Pancreas (tissue), 10 donors: ENCODE measurements at places on chromosomes 6 and 20. TPM values are rescaled to one million over a fixed set of nuclear protein-coding genes. Genes with fewer than 3 reads are reported as not detected.

DNA sequence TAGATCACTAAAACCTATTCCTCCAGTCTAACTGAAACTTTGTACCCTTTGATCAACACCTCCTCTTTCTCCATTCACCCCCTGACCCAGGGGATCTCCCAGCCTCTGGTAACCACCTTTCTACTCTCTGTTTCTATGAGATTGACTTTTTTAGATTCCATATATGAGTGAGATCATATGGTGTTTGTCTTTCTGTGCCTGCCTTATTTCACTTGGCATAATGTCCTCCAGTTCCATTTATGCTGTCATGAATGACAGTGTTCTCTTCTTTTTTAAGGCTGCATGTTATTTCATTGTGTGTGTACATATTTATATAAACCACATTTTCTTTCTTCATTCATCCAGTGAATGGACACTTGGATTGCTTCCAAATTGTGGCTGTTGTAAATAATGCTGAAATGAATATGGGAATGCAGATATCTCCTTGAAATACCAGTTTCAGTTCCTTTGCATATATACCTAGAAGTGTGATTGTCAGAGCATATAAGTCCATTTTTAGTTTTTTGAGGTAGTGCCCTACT is 57.7 kb downstream of the DHX35 start:
- DNase-seq = no peak

DNA sequence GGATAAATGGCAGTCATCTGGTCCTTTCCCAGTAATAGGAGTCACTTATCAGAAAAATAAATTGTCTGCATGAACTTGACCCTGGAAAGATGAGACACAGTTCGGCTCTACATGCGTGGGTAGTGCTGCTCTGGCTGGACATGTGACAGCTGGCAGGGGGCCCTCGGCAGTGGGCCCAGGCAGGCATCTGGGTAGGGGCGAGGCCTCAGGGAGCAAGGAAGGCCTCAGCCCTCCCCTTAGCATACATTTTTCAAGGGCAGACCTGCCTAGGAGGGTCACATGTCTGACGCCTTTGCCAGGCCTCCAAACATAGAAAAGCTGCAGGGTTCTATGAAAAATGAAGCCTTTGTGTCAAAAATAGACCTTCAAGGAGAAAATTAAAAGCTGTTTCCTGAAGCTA is 12.8 kb upstream of the ILRUN start:
- peak; percentile 96 for DNase-seq

- DNase-seq = no peak
These were observed 16.8 kb upstream of the ARMC12 start for GRCh38 chr6:35719830-35720733.

DNA sequence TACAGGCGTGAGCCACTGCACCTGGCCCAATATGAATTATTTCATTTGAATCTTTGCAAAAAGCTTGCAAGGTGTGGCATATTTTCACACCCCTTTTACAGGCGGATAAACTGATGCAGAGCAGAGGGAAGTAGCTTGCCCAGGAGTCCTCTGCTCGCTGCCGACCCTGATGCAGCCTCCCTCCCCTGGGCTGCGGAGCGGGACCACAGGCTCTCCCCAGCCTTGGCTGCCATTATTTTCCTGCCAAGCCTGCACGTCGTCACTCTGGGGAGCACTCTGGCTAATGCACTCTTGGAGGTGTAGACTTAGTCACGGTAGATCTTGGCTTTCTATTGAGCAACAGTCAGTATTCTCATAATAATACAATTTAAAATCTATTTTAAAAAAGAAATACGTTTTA is 34.8 kb upstream of the DACT2 start:
- DNase-seq = peak; percentile 17

DNA sequence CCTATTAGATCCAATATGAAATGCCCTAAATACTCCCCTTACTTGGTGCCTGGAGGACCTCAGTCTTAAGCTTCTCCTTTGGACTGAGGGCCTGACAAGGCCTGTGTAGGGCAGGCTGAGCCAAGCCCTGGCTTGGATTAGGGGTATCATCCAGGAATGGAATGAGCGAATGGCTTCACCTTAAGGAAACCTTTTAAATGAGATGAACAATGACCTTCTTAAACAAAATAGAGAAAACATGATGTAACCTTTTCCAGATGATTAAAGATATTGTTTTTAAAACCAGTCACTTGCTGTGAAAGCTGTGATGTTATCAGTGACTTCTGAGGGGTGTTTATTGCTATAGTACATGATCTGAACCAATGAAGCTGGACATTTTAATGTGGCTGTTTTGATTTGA is 55.5 kb downstream of the TRAF3IP2 start:
- no peak for DNase-seq

DNA sequence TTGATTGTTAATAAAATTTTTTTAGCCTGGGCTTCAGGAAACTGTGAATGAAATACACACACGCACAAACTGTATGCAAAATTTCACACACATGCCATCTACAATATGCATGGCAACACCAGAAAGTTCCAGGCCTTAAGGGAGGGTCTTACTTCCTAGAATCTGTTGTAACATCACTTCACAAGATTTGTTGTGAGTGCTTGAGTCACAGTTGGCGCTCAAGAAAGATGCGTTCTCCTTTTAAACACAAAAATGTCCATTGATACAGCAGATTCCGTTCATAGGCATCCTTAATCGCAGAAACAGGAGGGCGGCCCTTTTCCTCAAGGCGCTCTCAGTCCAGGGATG is 485 bp upstream of the RTF2 start:
- no peak for DNase-seq

- DNase-seq = no peak
These were observed 126.4 kb upstream of the MAFB start for GRCh38 chr20:40815156-40816038.

GRCh38 chr6:133715270-133715669 is 173.6 kb upstream of the TCF21 start:
- no peak for DNase-seq

DNA sequence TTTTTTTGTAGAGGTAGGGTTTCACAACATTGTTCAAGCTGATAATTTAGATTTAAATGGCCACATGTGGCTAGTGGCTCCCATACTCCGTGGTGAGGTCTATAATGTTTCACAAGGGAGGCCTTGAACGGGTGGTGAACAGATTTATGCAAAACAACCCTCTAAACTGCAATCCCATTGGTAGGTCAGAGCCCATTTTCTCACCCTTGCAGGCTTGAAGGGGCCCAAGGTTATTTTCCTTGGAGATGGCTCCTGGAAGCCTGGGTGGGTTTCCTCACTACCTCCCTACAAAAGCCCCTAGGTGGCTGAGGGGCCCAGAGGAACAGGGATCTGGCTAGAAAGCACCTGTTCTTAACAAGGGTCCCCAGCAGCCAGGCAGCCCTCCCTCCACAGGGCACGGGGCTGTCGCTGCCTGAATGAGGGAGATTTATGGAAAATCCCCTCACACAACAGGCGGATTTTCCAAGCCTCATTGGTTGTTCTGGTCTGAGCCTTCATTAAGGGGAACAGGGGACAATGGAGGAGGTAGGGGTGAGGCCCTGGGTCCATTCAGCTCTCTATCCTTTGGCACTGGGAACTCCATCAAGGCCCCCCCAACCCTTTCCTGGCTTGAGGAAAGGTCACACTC is 64.6 kb downstream of the VEGFA start:
- no peak for DNase-seq

DNA sequence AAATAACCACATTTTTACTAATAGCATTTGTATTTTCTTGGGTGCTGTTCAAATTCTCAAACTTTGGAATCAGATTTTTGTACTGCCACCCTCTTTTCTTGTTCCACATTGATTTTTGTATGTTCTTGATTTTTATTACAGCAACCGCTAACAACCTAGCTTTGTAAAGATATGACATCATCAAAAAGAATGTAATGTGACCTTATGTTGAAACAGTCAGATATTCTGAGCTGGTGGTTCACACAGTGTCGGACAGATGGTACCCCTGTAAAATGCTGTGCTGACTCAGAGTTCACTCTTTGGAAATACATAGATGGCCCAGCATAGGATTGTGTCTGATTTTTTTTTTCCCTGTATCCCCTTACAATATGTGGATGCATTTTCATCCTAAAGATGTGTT is 118.9 kb downstream of the QKI start:
- DNase-seq = no peak

GRCh38 chr6:45163952-45164766 is 164.0 kb upstream of the RUNX2 start:
- no peak for DNase-seq

DNA sequence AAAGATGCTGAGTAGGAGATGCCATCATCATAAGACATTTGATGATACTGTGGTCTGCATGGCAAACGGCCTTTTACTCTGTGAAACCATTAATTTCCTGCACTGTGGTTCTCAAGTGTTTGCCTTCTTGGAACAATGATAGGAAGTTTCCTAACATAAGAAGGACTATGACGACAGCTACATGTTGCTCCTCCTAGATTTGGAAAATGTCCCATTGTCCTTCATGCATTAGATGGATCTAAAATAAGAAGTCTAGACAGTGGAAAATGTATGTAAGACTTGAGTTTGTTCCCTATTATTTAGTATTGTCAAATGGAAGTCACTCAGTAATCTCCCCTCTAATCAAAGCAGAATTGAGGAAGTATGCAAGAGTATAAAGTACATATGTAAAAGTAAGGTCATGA is 98.5 kb upstream of the TMEM170B start:
- no peak for DNase-seq

GRCh38 chr6:90406142-90406794 is 109.6 kb upstream of the BACH2 start:
- no peak for DNase-seq

GRCh38 chr6:43989581-43990146 is 137.6 kb downstream of the MRPL14 start:
- peak; percentile 44 for DNase-seq

DNA sequence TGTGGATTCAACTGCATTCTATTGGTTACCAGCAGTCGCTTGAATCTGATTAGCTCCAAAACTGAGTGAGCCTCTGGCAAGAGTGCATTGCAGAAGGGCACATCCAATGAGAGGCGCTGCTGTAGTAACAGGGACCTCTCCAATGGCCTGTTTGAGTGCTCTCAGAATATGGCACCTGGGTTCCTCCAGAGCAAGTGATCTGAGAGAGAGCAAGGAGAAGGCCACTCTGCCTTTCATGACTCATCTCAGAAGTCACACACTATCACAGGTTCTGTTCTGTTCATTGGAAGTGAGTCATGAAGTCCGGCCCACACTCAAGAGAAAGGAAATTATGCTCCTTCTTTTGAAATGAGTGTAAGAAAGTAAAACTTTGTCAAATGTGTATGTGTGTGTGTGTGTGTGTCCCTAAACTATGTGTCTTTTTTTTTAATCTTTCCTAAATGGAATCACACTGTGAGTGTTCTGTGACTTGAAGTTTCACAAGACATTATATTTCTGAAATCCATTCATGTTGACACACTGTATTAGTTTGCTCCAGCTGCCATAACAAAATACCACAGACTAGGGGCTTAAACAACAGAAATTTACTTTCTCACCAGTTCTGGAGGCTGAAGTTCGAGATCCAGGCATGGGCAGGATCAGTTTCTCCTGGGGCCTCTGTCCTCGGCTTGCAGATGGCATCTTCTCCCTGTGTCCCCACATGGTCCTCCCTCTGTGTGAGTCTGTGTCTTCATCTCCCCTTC is 138.3 kb upstream of the CDYL start:
- no peak for DNase-seq

- no peak for DNase-seq
These were observed 64.1 kb upstream of the ZNF217 start for GRCh38 chr20:53657732-53658131.

- no peak for DNase-seq
These were observed 137.3 kb downstream of the CCDC170 start for GRCh38 chr6:151630991-151631655.

DNA sequence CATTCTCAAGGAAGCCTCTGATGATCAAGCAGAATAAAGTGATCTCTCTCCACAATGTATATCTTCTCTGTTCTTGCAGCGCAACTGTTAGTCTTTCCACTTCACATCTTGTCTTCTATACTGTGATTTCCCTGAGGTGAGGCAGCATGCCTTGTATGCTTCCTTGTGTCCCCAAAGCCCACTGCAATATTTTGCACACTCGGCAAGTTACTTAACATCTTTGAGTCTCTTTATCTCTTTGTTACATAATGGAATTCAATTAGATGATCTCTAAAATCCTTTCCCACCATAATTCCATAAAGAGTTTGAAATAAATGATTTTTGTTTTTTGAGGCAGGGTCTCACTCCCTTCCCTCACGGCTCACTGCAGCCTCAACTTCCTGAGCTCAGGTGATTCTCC is 40.4 kb upstream of the ALDH8A1 start:
- DNase-seq = no peak

GRCh38 chr6:168823397-168824212 is 382.6 kb downstream of the SMOC2 start:
- DNase-seq = no peak

GRCh38 chr20:33499355-33499754 is 9.5 kb downstream of the CBFA2T2 start:
- no peak for DNase-seq

DNA sequence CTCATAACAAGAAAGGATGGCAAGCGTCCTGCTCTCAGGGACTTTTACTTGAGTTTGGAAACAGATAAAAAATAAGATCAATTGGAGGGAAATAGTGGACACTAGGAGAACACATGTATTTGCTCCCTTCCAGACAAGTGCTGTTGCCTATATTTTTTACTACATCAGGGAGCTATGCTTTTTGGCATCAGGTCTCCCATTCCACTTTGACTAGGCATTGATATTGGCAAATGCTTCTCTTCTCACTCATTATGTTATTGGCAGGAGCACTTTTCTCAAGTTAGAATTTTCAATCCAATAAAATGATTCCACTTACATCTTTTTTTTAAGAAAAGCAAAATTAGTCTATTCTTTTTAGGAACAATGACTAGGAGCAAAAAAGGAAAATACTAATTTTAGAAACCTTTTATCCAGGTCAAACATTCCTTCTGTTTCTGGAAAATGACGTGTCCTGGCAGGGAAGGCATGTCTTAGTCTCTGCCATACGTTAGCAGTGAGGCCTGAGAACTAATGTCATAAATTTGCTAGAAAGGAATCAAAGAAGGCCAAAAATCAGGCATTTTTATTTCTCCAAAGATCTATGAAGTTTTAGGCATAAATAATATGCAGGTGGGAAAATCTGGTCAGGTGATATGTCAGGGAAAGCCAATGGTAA is 21.4 kb downstream of the BCAS1 start:
- no peak for DNase-seq

DNA sequence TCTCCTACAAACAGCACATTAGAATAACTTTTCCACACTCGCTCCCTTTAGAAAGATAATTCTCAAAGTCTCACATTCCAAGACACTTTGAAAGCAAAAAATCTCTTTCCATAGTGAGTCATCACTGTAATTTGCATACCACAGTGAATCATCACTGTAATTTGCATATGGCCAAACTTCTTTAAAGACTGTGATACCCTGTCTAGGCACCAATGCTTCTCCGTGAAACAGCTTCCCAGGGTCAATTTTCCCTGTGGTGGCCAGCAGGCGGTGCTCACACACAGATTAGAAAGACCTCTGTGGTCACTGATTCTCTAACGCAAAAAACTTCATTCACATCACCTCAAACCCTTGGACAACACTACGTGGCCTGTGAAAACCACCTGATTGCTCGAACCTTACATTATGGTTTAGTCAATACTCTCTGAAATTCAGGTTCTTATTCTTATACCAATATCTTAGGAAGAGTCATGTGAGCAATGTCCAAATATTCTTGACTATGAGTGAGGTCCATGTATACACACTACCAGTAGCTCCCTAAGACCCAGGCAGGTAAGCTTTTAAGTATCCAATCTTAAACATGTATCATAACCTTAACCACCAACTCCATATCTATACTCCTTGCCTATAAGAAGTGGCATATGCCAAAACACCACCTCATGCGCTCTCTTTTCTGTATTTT is 78.5 kb upstream of the PHACTR1 start:
- peak; percentile 28 for DNase-seq

DNMT3B gene
- total RNA-seq = 3.2 TPM

VGLL2 gene
- not detected for total RNA-seq

FBXO30 gene
- total RNA-seq = 2.7 TPM

TBXT gene
- total RNA-seq = not detected
